ENCODE measurements at places on chromosomes 12 and 14. TPM values are rescaled to one million over a fixed set of nuclear protein-coding genes. Genes with fewer than 3 reads are reported as not detected.

The MGAT4C gene
- 3.0 TPM for total RNA-seq

- peaks cover 2% of the 10 kb centered on the region for H3K4me1 ChIP-seq
- H3K4me3 ChIP-seq = no peak overlapping the region
- no peaks in the 10 kb centered on the region for H3K36me3 ChIP-seq
- H3K27me3 ChIP-seq = no peaks in the 10 kb centered on the region
- no peak for DNase-seq
- no peak overlapping the region for H3K27ac ChIP-seq
These were observed 33.6 kb downstream of the CCDC91 start for GRCh38 chr12:28223858-28224257.

The MYH7 gene
- not detected for total RNA-seq

DNA sequence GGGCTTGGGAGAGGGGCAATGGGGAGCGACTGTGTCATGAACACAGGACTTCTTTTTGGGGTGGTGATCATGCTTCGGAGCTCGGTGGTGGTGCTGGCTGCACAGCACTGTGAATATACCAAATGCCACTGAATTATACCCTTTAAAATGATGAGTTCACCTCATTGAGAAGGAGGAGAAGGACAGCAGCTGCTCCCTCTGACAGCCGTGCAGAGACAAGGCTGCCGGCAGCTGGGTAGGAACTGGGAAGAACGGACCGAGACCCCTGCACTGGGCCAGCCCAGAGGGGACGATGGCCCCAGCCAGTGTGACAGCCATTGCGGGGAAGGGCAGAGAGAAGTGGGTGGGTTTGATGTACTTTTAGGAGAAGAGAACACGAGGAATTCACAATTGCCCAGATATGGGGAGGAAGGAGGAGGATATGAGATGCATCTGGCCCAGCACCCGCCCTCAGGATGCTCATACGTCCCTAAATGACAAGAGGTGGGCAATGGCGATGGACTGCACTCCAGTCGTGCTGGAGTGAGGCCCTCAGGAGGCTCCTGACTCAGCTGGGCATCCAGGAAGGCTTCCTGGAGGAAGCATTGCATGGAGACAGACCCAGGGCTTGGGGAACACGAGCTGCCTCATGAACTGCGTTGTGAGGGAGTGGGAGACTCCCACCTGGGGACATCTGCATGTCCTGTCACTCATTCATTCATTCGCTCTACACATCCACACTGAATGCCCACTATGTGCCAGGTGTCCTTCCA is 64.3 kb upstream of the C14orf180 start:
- no peaks in the 10 kb centered on the region for H3K4me1 ChIP-seq
- H3K27ac ChIP-seq = no peak overlapping the region
- no peaks in the 10 kb centered on the region for H3K36me3 ChIP-seq
- DNase-seq = peak; percentile 17
- no peaks in the 10 kb centered on the region for H3K27me3 ChIP-seq

DNA sequence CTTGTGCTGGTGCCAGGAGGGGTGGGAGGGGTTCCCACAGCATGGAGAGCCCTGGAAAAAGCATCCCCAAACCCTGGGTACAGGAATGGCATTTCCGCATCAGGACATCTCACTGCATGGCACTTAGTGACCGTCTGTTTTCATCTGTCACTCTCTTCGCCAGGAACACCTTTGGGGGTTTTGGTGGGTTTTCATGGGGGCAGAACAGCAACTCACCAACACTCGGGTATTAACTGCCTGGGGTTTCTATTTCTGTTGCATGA is 3.5 kb downstream of the VSX2 start:
- H3K27ac ChIP-seq = no peak overlapping the region
- H3K36me3 ChIP-seq = peaks cover 13% of the 10 kb centered on the region
- no peak for DNase-seq
- peaks cover 78% of the 10 kb centered on the region for H3K27me3 ChIP-seq
- no peak overlapping the region for H3K4me3 ChIP-seq

GRCh38 chr12:13208533-13209435 is 12.3 kb downstream of the EMP1 start:
- DNase-seq = peak; percentile 54
- peaks cover 26% of the 10 kb centered on the region for H3K4me1 ChIP-seq
- H3K27me3 ChIP-seq = no peaks in the 10 kb centered on the region
- no peak overlapping the region for H3K27ac ChIP-seq
- no peak overlapping the region for H3K4me3 ChIP-seq
- no peaks in the 10 kb centered on the region for H3K36me3 ChIP-seq

GRCh38 chr12:64522807-64523206 is 70.9 kb downstream of the TBK1 start:
- H3K27me3 ChIP-seq = no peaks in the 10 kb centered on the region
- H3K4me3 ChIP-seq = no peak overlapping the region
- H3K36me3 ChIP-seq = no peaks in the 10 kb centered on the region
- DNase-seq = no peak

The KRT81 gene
- total RNA-seq = not detected

GRCh38 chr12:98725476-98726247 is 80.6 kb downstream of the APAF1 start:
- no peak for DNase-seq
- no peaks in the 10 kb centered on the region for H3K36me3 ChIP-seq
- no peaks in the 10 kb centered on the region for H3K27me3 ChIP-seq
- no peak overlapping the region for H3K4me3 ChIP-seq

DNA sequence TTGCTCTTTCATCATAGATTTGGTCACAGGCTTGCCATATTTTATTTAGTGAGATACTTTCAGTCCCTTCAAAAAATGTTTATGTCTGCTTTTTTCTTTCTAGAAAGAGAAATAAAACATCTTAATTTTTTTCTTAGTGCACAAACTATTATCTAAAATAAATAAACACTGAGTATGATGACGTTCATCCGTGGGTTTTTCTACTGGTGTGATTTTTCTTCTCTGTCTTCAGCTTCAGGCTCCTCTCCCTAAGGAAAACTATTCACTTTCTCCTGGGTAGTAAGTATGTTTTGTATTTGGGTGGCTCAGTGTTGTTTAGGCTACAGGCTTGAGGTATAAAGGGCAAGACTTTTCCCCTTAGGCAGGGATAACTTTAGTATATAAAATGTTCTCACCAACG is 154.7 kb downstream of the DACT1 start:
- no peaks in the 10 kb centered on the region for H3K36me3 ChIP-seq
- H3K4me3 ChIP-seq = no peak overlapping the region
- no peak overlapping the region for H3K27ac ChIP-seq
- H3K27me3 ChIP-seq = no peaks in the 10 kb centered on the region

DNA sequence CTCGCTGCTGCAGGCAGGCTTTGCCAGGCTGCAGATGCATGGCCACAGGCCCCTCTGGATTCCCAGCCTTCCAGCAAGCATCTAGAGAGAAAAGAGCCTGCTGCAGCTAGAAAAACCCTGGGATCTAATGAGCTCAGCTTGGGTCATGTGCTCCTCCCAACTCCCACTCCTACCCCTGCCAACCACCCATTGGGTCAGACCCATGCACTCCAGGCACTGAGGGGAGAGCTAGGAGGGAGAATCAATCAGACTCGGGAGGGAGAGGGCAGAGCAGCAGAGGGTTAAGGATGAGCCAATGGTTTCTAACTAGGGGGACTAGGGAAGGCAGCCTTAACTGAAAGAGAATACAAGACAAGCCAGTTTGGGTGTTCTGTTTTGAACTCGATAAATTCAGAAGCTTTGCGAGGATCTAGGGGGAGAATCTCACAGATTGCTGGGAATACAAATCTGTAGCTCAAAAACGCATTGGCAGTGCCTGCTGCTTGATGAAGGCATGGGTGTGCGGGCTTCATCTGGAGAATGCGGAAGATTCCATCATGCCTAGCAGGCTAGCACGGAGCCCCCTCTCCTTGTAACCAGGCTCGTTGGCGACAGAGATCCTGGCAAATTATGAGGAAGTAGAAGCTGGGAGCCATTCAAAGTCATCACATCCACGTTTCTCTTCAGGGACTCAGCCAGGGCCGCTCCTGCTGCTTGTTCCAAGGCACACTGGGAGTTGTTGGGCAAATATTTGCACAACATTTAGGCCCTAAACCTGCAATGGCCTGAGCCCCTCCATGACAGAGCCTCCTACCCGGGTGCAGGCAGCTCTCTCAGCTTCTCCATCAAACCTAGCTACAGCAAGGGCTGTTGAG is 56.4 kb downstream of the VCPKMT start:
- H3K27me3 ChIP-seq = no peaks in the 10 kb centered on the region
- H3K4me3 ChIP-seq = no peak overlapping the region
- no peaks in the 10 kb centered on the region for H3K36me3 ChIP-seq
- no peak overlapping the region for H3K27ac ChIP-seq
- H3K4me1 ChIP-seq = peaks cover 13% of the 10 kb centered on the region
- DNase-seq = no peak

- no peak for DNase-seq
- H3K27me3 ChIP-seq = peaks cover 1% of the 10 kb centered on the region
- H3K4me3 ChIP-seq = no peak overlapping the region
- no peaks in the 10 kb centered on the region for H3K4me1 ChIP-seq
These were observed 54.4 kb upstream of the KRR1 start for GRCh38 chr12:75565795-75566194.

The ACOT4 gene
- 0.80 TPM for total RNA-seq

DNA sequence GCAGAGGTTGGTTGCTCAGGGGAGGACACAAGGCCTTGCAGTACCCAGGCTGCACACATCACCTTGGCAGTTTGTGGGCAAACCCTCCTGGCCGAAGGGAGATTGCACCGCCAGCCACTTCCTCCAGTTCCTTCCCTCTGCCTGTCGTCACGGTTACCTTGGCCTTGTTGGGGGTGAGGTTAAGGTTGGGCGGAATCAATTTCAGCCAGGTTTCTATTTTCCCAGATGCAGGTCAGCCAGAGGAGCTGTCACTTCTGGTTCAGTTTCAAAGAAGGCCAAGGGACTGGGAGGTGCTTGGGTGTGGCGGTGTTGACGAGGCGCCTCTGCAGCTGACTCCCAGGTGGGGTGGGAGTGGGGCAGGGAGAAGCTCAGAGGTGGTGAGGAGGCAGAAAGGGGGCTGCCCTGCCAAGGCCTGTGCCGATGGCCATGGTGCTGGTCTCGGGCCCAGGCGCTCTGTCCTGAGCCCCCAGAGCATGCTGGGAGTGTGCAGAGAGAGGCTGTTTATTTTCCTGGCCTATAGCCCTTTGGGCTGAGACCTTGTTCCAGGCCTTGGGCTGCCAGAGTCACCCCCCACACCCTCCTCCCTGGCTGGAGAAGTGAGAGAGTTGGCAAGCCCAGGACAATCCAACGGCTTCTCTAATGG is 31.4 kb downstream of the JDP2 start:
- peaks cover 12% of the 10 kb centered on the region for H3K4me1 ChIP-seq
- peaks cover 17% of the 10 kb centered on the region for H3K36me3 ChIP-seq
- no peak for DNase-seq
- H3K27ac ChIP-seq = peak overlapping the region; percentile 13
- H3K4me3 ChIP-seq = no peak overlapping the region

DNA sequence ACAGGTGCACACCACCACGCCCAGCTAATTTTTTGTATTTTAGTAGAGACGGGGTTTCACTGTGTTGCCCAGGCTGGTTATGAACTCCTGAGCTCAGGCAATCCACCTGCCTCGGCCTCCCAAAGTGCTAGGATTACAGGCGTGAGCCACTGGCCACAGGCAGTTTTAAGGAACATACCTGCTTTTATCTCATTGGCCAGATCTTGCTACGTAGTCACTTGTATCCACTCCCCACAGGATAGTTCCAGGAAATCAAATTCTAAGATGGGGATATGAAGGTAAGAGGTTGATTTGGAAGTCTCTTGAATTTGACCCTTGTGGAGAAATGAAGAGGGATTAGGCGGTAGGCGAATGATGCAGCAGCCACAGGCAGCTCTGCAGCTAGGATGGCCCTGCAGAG is 8.8 kb upstream of the PLEKHG6 start:
- H3K4me3 ChIP-seq = no peak overlapping the region
- H3K4me1 ChIP-seq = no peaks in the 10 kb centered on the region
- no peak overlapping the region for H3K27ac ChIP-seq
- no peaks in the 10 kb centered on the region for H3K27me3 ChIP-seq

The OR4K17 gene
- not detected for total RNA-seq

GRCh38 chr14:95440951-95441350 is 75.5 kb downstream of the SYNE3 start:
- no peak for DNase-seq
- no peak overlapping the region for H3K27ac ChIP-seq
- H3K4me1 ChIP-seq = no peaks in the 10 kb centered on the region
- no peak overlapping the region for H3K4me3 ChIP-seq
- no peaks in the 10 kb centered on the region for H3K27me3 ChIP-seq

GRCh38 chr14:77752799-77753516 is 8.0 kb downstream of the SNW1 start:
- peaks cover 55% of the 10 kb centered on the region for H3K36me3 ChIP-seq
- no peak for DNase-seq
- H3K4me1 ChIP-seq = no peaks in the 10 kb centered on the region
- no peaks in the 10 kb centered on the region for H3K27me3 ChIP-seq
- no peak overlapping the region for H3K27ac ChIP-seq

- no peak for DNase-seq
- no peak overlapping the region for H3K4me3 ChIP-seq
- H3K4me1 ChIP-seq = peaks cover 34% of the 10 kb centered on the region
These were observed 2.5 kb downstream of the KCNH3 start for GRCh38 chr12:49541140-49541861.

DNA sequence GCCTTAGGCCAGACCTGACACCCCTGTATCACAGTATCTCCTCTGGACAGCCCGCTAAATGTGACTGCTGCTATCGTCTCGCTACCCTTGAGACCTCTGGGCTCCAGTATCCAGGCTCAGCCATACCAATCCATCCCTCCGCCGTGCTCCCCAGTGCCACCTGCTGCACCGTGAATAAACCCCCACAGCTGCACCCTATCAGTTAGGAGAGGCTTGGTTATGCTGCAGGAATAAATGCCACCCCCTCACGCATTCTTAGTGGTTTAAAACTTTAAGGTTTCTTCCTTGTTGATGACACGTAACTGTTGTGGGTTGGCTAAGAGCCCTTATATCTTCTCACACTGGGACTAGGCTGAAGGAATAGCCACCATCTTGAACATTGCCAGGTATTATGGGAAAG is 12.1 kb downstream of the CCDC63 start:
- H3K4me3 ChIP-seq = no peak overlapping the region
- peaks cover 23% of the 10 kb centered on the region for H3K4me1 ChIP-seq
- no peak for DNase-seq
- no peak overlapping the region for H3K27ac ChIP-seq

Data from H1 (cell line).